ENCODE measurements at places on chromosomes 12 and 14.

DNA sequence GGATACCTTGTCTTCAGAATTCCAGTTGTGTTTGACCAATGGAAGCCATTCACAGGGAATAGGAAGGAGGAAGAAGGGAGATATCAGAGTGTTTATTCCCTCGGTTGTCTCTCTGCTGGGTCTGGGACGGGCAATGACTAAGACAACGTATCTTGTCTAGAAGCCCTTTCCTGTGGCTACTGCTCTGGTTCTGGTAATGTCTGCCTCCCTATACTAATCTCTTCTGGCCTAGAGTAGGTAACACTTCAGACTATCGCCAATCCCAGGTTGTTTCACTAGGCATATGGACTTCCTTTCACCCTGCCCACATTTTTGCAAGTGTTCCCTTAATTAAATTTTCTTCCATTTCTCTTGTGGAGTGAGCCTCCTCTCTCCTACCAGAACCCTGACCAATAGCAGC, 687.7 kb upstream of the TBX3 start:
- no peak for DNase-seq

DNA sequence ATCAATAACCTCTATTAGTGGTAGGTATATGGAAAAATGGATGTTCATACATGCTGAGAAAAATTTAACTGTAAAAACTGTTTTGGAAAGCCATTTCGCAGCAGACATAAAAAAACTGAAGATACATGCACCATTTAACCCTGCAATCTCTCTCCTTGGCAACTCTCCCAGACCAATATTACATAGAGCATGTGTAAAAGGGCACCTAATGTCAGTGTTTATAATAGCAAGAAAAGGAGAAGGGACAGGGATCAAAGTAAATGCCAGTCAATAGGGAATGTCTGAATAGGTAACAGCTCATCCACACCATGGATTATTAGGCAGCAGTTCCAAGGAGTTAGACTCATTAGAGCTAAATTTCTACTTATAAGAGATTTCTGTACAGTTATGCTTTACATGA, 77.2 kb downstream of the BTG1 start:
- DNase-seq, result no peak

GRCh38 chr12:117114784-117115183, 15.6 kb upstream of the TESC start:
- no peak for DNase-seq

DNA sequence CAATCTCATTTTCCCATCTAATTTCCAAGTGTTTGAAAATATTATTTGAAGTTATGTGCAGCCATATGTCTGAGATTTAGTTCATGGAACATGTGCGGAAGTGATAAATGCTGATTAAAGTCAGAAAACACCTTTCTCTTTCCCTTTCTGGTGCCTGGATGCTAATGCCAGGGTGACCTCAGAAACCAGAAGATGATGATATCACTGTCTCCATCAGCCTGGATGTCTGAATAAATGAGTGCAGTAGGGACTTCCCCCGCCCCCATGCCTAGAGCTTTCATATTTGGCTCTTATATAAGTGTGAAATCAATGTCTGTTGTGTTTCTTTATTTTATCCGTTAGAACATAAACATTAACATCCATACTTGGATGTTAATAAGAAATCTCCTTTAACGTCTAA, 261.9 kb upstream of the LRIG3 start:
- no peak for DNase-seq

GRCh38 chr12:27014859-27015729, 910 bp upstream of the TM7SF3 start:
- DNase-seq, result no peak

GRCh38 chr12:91094032-91094662, 17.1 kb downstream of the LUM start:
- DNase-seq, result no peak

- DNase-seq, result no peak
Measured at GRCh38 chr14:94346841-94347240, 23.7 kb upstream of the SERPINA6 start.

- no peak for DNase-seq
Measured at GRCh38 chr14:96235426-96235825, 20.6 kb upstream of the BDKRB1 start.

- DNase-seq, result no peak
Measured at GRCh38 chr14:98144964-98145363, 1127.0 kb downstream of the BCL11B start.

- no peak for DNase-seq
Measured at GRCh38 chr14:75438486-75439080, 10.8 kb downstream of the JDP2 start.

DNA sequence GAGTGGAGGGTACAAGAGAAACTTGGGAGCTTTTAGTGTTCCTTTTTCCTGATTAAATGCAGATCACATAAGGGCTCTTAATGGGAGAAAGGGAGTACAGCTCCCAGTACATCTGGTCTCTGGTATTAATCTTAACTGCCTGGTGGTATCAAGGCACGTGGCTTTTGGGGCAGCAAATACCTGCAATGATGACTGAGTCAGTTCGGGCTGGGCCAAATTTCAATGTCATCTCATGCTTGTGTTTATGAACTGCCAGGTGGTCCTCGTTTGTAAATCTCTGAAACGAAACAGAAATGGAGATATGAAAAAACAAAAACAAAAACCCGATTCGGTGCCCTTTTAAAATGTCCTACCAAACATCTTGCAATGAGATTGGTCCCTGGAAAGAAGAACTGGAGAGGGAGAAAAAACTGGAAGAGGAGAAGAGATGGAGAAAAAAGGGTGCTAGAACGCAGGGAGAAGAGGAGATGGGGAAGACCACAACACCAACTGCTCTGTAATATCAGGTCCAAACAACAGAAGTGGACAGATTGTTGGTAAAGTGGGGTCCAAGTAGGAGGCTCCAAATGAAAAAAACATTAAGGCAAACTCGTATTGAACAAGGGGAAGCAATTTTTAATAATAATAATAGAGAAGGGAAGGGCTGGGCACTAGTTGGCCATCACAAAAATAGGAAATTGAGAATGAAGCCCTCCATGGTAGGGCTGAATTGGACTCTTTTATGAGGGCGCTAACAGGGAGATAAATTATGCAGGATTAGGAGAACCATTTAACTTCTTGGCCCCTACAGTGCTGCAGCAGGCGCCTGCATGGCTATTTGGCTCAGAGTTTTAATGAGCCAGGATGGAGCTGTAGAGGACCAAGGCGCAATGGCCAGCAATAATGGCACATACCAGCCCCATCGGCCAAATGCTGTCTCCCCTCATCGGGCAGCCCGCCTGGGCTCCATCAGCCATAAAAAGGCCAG, 45.4 kb upstream of the NPFF start:
- no peak for DNase-seq

DNA sequence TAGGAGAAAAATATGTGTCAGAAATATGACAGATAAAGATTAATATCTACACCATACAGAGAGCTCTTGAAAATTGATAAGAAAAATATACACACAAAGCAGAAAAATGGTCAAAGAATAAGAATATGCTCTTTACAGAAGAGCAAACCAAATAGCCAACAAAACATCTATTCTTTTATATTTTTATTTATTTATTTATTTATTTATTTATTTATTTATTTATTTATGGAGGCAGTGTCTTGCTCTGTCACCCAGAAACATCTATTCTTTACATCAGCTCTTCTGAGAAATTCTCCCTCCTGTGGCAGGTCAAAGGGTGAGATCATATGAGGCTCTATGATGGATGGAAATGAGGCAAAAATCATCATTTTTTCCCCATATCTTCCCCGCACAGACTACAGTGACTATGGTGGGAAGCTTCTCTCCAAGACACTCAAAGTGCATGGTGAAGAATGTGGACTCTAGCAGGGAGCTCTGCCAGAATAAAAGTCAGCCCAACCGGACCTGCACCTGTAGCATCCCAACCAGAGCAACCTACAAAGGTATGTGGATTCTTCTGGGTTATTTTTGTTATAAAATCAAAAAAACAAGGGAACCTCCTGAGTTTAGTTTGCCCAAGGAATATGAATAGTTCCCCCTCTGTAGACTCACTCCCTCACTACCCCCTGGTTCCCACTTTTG, 71.4 kb downstream of the PLXNC1 start:
- no peak for DNase-seq

DNA sequence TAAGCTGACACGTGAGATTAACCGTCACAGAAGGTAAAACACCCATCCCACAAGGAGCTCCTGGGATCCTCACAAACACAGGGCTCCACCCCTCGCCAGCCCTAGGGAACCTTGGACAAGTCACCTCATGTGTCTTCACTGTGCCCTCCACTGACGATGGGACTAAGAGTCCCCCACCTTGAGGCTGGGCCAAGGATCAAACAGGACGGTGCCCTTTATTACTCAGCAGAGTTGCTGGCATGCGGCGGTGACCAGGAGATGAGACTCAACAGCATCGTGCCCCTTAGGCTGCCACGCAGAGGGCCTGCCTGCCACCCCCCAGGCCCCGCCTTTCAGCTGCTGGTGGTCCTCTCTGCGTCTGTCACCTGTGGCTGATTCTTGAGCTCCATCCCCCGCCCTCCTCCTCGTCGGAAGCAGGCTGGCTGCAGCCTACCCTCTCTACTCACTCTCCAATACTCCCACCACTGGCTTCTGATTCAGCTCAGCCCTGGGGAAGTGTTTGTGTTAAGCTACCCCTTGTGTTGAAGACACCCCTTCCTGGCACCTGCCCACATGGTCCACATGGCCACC, 105.2 kb downstream of the DICER1 start:
- DNase-seq, result no peak

DNA sequence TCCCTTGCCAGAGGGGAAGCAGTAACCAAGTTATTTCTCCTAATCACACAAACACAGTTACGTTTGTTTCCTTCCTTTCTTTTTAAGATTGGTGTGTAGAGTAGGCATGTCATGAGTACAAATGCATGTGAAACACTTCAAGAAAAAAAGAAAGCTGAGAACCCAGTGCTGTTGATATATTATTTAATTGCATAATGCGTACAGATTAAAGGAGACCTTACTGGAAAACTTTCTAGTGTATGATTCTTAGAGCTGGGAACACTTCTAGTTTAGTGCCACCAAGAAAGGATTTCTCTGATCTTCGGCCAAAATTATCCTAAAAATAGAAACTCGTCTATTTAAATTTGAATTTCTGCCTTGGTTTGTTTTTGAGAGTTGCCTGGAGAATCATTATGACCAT, 365.5 kb downstream of the CCDC91 start:
- DNase-seq, result no peak

DNA sequence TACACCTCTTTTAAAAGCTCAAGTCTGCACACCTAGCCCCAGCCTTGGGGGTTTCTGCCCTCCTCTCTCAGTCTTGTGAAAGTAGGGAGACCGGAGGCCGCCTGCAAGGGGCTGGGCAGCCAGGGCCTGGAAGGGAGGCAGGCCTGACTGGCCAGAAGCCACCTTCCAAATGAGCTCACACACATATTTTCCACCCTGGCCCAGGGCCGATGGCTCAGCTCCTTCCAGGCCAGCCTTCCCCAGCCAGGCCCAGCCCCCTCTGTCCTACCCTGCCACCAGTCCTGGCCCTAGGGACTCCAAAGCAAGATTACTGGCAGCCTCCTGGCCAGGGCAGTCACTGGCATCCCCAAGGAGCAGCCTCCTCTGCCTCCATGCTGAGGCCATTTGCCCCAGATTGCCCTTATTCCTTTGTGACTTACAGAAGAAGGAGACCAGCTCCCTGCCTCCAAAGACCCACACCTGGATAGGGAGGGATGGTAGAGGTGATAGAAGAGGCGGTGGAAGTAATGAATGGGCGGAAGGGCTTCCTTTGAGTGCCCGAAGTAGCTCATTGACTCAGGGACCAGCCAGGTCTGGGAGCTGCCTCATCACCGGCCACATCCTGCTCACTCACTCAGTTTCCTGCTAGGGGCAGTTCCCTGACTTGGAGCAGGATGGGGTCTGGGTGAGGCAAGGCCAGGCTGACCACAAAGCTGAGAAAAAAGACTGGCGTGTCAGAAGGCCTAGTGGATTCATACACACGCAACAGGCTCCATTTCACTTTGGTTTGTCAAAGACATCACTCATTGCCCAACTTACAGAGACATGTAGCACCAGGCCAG, 14.8 kb downstream of the MMP14 start:
- no peak for DNase-seq

DNA sequence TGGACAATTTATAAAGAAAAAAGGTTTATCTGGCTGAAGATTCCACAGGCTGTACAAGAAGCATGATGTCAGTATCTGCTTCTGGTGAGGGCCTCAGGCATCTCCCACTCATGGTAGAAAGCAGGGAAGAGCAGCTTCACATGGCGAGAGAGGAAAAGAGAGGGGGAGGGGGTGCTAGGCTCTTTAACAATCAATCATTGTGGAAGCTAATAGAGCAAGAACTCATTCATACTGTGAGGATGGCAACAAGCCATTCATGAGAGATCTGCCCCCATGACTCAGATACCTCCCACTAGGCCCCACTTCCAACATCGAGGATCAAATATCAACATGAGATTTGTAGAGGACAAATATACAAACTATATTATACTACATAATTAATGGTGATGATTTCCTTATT, 361.9 kb upstream of the FAR2 start:
- no peak for DNase-seq

GRCh38 chr12:132243596-132244310, 85.6 kb downstream of the GALNT9 start:
- no peak for DNase-seq

DNA sequence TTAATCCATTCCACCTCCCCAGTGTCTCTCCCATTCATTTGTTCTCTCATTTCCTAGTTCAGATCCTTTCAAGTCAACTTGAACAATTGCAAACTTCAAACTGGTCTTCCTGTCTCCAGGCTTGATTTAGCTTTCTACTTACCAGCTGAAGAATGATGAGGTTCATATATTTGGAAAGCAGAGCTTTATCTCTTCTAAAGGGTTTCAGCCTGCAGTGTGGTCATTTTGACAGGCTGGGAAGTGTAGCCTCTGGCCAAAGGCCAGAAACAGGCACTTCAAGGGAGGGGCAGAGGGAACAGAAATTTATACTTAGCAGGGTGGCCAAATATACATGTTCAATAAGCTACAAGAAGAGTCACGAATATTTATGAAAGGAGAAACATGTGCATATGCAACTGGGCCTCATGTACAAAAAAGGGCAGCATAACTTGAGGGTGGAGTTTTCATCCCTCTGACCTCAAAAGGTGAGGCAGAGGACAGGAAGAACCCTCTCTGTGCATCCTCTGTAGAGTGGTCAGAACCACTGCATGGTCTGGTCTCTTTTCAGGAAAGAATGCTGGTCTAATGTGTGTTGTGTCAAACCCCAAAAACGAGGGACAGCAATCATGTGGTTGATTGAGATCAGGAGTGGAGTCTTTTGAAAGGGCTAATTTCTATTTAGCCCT, 34.0 kb upstream of the HECTD1 start:
- no peak for DNase-seq

- no peak for DNase-seq
Measured at GRCh38 chr12:126437934-126438333, 1372.7 kb downstream of the AACS start.

DNA sequence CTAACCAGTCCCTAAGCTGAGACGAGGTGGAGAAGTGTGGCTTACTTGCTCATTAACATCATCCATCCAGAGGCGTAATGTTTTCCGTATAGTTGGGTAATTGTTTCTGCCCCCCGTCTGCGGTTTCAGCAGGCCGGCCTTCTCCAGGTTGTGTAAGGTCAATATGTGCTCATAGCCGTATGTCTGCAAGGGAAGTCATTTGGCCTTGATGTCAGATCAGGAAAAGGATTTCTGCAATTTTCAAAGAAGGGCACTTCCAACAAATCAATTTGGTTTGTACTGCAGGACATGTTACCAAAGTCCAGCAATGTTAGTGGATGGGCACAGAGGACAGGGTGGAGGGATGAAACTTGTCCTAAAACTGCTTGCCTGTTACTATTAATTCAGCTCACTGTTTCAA, 9.9 kb upstream of the DIABLO start:
- no peak for DNase-seq
